ENCODE measurements at places on chromosomes 2 and 18.
A peak's percentile ranks its signal among the peaks of the same experiment; 100 is the strongest.

DNA sequence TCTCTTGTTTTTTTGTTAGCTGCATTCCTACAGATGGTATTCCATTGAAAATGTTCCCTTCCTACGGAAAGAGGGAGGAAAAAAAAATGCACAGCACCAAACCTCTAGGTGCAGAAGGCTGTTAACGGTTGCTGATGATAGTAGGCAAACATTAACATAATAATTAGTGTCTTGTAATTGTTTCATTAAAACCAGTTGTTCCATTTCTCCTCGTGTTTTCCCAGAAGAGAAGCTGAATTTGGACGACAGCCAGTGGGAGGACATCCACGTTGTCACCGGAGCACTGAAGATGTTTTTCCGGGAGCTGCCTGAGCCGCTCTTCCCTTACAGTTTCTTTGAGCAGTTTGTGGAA is 494.7 kb downstream of the ARHGAP15 start:
- no peak for DNase-seq

GRCh38 chr2:194383401-194383800 is 1273.6 kb upstream of the SLC39A10 start:
- DNase-seq = no peak

GRCh38 chr18:80247393-80247841 is at the start of gene PARD6G:
TSS of gene PARD6G (minus strand) at chr18:80247514. CDS start at chr18:80247348, 166 bp downstream.
- DNase-seq = peak; percentile 65

DNA sequence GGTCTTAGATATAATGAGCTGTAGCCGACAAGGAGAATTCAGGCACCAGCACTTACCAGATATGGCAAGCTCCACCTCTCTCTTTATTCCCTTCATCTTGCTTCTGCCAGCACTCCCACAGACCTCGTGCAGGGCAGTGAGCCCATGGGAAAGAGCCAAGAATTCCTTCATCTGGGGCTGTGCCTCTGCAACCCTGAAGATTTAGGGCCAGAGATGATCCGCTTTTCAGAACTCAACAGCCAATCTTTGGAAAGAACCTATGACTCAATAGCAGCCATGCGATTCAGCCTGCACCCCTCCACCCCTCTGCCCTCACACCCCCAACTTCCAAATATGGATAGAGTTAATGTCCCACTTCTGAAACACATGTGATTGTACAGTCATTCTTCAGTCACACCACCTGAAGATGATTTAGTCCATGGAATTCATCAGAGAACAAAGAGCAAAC is 533.7 kb upstream of the TNP1 start:
- peak; percentile 68 for DNase-seq

DNA sequence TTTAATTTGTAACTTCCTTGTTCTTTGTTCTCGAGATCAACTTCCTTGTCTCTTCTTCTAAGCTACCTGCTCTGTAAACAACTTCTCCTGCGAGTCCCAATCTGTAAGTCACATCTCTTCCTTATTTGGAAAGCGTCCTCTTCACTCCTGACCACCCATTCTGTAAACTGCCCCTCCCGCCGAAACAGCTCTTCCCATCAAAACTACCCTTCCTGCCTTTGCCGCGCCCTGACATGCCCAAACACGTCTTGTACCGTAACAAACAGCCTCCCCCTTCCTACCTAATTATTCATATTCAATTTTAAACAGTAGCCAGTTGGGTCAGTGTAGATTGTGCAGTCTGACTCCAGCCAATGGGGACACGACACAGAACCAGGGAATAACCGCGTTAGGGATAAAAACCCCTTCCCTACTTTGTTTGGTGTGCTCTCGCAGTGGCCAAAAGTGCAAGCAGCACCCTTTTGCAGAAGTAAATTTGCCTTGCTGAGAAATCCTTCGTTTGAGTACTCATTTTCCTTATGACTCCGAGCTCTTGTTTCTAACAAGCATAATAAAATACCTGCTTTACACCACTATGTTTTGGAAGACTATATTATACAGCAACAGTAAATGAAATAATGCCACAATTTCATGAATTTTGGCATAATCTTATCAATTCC is 39.8 kb downstream of the PIAS2 start:
- no peak for DNase-seq

DNA sequence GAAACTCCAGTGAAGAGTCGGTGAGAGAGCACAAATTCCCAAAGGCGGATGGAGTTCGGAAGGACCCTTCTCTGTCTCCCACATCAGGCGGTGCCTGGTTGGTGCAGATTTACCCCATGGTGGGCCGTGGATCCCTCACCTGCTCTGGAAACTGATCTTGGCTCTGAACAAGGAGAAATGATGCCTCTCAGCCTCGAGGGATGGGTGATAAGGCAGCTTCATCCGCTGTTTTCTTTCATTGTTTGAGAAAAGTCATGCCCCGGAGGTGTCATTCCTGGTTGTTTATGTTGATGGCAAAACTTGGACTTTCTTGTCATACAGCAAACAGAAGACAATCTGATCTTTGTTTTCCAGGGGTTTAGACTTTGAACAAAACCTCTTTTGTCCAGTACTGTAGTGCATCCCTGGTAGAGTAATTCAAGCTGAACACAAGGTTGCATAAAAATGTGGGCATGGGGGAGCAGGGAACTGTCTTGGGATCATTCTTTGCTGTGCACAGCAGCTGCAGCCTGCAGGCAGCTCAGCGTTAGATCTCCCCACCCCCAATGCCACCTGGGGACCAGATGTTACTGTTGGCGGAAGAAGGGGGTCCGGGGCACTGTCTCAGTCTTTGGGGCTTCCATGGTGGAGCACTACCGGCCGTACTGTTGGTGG is 81.3 kb downstream of the NFATC1 start:
- DNase-seq = no peak

GRCh38 chr2:64338910-64339500 is 115.0 kb upstream of the LGALSL start:
- peak; percentile 81 for DNase-seq

DNA sequence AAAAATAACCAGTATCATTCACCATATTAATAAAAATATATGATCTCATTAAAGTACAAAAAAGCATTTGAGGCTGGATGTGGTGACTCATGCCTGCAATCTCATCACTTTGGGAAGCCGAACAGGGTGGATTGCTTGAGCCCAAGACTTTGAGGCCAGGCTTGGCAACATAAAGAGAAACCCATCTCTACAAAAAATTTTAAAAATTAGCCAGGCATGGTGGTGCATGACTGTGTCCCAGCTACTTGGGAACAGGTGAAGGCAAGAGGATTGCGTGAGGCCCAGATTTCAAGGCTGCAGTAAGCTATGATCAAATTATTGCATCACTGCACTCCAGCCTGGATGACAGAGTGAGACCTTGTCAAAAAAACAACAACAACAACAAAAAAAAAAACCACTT is 75.9 kb downstream of the RAD51AP2 start:
- no peak for DNase-seq

- DNase-seq = no peak
Measured at GRCh38 chr2:11749646-11750349, 3.4 kb downstream of the LPIN1 start.

All from Daoy (cell line).